NB4 (cell line): ENCODE measurements at places on chromosomes 6 and 20.
A peak's percentile ranks its signal among the peaks of the same experiment; 100 is the strongest.

DNA sequence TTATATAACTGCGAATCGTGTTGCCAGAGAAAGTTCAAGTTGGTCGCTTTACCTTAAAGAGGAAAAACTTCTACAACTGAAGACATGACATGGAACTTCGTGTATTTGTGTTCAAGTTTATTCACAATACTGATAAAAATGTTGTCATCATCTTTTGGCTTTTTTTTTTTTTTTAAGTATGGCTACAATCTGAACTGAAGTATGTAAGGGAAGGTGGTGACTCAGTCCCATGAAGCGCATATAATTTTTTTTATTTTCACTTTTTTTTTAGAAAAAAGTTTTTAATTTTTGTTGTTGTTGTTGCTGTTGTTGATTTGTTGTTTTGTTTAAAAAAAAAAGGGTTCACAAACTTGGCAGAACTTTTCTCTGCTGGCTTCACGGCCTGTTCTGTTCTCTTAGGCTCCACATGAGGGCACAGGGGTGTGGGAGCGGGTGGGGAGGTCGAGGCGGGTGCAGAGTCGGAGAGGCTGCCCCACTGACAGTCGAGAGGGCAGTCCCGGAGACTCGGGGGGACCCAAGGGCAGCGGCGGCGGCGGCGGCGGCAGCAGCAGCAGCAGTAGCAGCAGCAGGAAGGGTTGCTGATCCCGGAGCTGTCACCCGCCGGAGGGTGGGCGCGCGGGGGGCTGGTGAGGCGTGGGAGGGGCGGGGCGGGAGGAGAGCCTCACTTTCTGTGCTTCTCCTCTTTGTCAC, 17.0 kb downstream of the TFAP2A start:
- no peak for DNase-seq

DNA sequence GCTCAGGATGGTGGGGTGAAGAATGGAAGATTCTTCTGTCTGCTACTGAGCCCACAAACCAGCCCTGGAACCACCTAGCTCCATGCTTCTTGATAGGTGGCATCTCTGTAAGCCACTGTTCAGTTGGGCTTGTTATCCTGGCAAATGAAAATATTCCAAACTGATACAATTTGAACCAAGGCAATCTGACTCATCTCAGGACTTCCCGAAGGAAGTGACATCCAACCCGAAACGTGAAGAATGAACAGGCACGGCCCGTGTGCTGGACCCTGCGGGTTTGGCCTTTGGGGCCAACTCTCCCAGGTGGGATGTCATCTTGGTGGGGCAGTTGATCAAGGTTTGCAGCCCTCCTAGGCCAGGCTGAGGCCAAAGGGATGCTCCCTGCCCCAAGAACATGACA, 160.3 kb downstream of the PREX1 start:
- DNase-seq = no peak

DNA sequence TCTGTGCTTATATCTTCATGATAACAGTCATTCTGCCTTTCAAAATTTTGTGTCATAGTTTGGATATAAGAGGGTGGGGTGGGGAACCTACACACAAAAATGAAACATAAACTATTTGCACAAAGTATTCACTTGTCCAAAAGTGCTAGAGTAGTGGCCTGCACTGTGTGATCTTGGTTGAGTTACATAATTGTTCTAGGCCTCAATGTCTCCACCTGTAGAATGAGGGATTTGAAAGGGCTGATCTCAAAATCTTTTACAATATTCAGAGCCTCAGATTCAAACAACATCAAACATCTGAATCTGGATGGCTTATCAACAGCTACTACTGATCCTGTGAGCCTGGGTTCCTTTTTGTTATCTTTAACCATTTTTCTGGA, 64.3 kb upstream of the TMEM30A start:
- no peak for DNase-seq

DNA sequence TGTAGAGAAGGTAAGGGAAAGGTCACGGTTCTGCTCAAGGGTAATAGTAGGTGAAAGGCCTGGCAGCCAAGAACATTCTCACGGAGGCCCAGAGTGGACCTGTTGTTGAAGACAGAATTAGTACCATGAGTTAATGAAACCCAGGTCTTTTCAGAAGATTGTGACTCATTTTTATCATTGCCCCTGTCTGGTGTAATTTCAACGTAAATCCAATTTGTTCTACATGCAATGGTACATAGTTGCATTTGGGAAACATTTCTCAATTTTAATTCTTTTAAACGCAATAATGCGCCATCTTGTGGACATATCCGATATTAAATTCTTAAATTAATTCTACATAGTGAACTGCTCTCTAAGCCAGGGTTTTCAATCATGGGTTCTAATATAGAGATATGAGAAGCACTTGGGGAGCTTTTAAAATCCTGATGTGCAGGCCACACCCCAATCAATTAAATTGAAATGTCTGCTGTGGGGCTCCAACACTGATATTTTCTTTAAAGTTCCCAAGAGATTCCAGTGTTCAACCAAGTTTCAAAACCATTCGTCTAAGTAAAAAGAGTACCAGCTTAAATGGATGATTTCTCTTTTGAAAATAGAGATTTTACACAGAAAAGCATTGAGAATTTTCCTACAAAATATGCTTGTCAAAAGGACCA, 257.4 kb downstream of the PLCB1 start:
- peak; percentile 63 for DNase-seq

DNA sequence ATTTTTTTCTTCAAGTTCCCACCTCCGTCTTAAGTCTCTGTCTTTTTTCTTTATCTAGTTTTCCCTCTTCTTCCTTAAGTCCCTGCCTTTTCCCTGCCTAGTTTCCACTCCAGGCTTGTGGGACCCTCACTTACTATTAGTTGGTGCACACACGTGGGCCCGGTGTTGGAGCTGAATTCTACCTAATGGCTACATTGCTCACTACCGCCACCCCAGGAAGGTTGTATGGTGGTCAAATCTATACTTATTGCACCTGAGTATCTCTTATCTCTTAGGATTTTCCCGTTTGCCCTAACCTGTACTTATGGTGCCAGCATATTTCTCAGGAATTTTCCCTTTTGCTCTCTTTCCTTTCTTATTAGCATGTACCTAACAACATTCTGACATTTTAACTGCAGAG, 692.8 kb downstream of the EPM2A start:
- no peak for DNase-seq

- peak; percentile 54 for DNase-seq
Measured at GRCh38 chr6:116572162-116572561, 858 bp downstream of the RWDD1 start.

GRCh38 chr6:37396571-37397180, 36.3 kb upstream of the CMTR1 start:
- DNase-seq = peak; percentile 55

DNA sequence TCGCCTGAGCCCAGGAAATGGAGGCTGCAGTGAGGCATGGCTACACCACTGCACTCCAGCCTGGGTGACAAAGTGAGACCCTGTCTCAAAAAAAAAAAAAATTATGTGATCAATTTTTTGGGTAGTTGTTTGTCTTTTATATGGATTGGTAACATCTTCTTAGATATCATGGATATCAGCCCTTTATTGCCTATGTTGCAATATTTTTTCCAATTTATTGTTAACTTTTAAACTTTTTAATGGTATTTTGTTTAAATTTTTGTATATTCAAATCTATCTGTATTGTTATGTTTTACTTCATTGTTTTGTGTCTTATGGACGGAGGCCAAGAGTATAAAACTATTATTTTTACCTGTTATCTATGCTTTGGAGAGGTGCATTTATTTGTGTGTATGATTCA, 32.4 kb upstream of the LTV1 start:
- no peak for DNase-seq

DNA sequence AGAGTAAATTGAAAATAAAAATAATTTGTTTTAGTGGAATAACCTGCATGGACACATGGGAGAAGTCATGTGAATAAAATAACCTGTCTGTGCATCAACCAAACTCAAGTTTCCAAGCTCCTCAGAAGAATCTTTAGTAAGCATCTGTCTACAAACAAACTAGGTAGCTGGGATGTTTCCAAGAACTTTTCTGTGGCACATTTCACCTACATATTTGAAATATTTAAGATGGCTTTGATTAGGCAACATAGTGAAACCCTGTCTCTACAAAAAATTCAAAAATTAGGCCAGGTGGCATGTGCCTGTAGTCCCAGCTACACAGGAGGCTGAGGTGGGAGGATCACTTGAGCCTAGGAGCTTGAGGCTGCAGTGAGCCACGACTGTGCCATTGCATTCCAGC, 168.2 kb downstream of the DST start:
- no peak for DNase-seq

DNA sequence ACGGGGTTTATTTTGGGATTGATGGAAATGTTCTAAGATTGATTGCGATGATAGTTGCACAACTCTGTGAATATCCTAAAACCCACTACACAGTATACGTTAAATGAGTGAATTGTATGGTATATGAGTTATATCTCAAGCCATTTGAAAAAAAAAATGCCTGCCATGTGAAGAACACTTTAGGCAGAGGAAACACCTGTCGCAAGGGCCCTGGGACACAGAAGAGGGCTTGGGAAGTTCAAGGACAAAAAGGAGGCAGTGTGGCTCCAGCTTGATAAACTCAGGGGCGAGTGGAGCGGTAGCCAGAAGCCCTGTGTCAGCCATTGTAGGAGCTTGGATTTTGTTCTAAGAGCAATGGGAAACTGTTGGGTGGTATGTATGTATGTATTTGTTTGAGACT, 37.0 kb downstream of the CEP250 start:
- DNase-seq = no peak

DNA sequence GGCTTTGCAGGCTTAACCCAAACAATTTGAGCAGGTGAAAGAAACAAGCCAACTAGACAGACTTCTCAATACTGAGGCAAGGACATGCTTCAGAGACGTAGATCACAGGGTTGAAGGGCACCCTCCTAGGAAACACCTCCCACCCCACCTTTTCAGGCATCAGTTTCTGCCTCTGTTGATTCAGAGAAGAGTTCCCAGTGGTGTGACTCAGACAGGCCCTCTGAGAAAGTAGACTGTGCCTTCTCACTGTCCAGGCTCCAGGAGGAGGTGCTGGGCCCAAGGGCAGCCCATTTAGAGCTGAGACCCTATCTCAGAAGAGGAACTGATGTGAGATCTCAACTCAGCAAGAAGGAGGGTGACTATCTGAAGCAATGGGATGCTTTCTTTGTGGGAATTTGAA, 108.1 kb downstream of the FAM50B start:
- no peak for DNase-seq

GRCh38 chr20:46967646-46968045, 73.0 kb downstream of the EYA2 start:
- DNase-seq = no peak

GRCh38 chr6:26254724-26255123, 110.3 kb upstream of the BTN3A2 start:
- peak; percentile 46 for DNase-seq

DNA sequence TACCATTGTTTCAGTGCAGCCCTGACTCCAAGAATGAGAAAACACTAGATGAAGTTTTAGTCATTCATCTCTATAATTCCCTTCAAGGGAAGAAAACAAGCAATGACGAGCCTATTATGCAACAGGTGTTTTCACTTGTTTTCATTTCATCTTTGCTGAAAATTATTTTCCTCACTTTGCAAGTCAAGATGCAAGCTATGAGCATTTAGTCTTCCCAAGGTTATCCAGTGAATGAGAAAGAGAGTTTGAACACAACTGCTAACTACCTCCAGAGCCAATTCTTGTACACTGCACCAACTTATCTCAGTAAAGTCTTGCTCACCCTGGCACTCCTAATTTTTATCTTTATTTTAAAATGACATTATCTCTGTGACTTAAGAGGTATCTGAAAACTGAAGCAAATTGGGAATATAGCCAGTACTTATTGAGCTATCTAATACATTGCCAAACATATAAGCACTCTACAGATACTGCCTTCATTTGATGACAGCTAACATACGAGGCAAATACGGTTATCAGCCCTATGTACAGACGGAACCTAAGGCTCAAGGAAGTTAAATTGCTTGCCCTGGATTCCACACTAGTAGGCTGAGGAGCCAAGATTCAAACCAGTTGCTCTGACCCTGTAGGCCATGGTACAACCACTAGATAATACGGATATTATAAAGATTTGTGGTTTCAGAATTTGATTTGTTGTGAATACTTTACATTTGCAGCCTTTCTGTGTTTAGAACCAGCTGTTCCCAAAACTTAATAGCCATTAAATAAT, 36.8 kb downstream of the MOXD1 start:
- no peak for DNase-seq

DNA sequence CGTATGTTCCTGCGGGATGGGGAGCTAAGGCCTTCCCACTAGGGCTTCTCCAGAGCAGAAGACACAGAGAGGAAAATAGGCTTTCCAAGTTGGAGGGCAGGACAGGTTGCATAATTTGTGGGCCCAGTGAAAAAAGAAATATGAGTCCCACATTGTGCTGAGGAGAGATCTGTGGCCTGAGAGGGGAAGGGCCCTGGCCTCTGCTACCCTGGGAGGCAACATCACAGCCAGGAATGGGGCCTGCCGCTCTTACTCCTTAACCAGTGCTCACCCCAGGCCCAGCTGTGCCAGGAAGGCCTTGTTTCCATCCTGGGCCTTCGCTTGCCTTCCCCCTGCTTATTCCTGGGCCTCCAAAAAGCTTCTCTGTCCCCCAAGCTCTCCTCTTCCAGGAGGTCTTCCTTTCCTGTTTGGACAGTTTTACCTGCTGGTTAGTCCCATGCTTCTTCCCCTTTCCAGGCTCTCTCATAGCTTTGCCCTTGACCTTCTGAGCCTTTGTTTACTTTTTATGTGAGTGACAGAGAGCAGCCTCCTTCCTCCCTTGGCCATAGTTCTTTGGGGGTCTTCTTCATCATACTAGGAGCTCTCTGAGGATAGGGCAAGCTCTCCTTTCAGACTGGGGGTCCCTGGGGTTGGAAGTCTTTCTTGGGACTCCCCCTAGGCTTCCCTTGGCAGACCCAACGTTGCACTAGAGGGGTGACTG, 26.2 kb upstream of the VEGFA start:
- DNase-seq = no peak

DNA sequence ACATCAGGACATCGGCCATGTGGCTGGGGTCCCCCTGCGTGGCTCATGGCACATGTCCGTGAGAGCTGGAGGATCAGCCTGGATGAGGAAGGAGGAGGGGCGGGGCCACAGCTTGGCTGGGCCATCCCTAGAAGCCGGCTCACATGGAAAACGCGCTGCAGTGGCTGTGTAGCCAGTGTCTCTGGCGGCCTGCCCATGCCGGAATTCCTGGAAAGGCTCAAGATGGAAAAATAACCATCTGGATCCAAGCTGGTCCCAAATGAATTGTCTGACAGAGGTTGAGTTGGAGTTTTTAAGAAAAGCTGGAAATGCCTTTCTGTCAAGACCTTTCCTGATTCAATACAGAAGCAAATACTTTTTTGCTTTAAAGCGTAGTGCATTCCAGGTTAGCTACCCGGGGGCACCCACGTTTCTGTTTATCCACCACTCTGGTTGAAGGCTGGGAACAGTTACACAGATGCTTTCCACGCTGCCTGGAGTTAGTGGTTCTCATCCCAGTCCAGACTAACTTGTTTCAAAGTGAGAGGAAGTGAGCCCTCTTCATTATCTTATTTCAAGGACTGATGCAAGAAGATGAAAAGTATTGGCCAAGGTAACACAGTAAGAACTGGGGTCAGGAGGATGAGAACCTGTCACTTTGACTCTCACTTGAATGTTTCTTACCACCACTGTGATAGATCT, 99.0 kb downstream of the GMPR start:
- DNase-seq = no peak

DNA sequence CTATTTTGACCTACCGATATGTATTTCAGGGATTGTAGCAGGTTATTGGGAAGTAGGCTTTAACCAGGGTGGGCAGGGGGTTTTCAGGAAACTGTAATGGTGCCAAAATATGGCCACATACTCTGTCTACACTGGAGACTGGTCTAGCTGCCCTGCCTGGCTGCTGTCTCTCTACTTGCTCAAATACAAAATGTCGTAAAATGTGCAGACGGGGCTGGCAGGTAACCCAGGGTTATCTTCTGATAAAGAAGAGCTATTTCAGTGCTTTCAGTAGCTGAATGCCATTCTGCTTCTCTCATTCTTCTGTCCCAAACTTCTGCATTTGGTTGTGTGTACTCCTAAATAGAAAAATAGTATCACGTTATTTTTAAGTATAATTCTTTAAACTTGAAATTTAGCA, 616.2 kb downstream of the EPM2A start:
- DNase-seq = no peak
